ENCODE measurements at places on chromosomes 6 and 20.
A peak's percentile ranks its signal among the peaks of the same experiment; 100 is the strongest.

GRCh38 chr20:60512443-60512842 lies 554.2 kb downstream of the CDH26 start:
- DNase-seq, result no peak

DNA sequence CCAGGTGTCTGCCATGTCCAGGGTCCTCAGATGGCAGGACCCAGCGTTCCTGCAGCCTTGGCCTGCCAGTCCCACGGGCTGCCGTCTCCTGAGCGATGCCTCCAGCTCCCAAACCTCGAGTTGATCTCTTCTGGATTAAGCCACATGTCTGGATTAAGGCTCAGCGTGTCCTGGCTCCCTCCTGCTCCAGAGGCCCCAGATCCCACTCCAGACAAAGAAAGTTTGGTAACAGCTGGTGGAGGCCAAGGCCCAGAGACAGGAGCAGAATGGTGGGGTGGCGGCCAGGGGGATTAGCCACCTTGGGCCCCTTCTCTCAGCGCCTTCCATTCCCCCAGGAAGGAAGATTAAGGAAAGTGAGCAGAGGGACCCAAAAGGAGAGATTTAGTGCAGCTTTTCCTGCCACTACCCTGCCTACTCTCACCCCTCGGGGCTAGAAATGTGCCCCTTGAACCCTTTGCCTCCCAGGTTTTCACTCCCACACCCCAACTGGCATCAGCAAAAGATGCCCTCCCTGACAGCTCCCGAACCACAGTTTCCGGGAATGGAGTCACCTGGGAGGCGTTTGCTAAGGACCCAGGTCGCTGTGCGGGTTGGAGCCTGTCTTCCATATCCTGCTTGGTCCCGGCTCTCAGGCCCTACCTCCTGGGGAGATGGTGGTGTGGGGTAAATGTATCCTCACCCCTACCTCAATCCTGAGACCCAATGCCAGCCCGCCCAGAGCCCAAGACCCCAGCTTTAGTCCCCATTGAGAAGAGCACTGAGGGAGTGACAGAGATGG lies 6.9 kb downstream of the SPDEF start:
- DNase-seq, result no peak

DNA sequence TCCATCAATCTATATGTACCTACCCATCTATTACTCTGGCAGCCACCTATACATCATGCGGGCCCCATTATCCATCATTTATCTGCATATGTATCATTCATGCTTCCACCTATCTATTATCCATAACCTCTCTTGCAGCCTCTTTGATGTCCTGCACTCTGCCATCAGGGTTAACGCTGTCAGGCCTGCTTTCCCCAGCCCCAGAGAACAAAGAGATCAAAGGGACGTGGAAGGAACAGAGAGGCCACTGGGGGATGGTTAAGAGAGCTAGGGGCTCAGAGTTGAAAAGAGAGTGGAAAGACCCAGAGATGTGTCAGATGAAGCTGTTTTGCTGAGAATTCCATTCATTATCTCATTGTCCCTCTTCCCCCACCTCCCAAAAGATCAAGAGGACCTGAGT lies 67.3 kb upstream of the CCDC167 start:
- DNase-seq, result no peak

GRCh38 chr6:110042670-110043296 lies 64.7 kb downstream of the GPR6 start:
- no peak for DNase-seq

DNA sequence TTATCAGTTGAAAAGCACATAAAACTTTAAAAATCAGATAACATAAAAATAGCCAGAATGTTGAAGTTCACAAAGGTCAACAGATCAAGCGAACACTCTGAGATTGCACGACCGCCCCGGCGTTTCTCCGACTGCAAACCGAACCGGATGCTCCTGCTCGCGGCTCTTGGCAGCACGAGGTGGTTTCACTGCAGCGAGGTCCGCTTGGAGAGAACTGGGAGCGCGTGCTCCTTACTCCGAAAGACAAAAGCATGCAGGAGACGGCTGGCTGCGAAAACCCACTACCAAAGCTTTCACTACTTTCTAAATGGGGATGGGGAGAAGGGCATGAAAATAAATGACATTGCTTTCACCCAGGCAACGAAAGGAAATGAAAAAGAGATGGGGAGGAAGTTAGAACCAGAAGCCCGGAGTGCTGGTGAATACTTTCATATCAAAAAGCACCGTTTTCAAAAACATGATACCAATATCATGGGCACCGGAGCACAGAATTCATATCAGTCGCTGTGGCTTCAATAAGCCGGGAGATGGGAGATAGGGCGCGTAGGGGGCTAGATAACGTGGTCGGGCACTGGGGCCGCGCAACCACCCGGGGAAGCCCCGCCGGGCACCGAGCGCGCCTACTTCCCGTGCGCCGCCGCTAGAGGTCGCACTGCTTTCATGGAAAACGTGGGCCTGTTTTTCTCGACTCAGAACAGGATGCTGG lies 8.3 kb upstream of the ANKRD60 start:
- DNase-seq, result peak; percentile 67

DNA sequence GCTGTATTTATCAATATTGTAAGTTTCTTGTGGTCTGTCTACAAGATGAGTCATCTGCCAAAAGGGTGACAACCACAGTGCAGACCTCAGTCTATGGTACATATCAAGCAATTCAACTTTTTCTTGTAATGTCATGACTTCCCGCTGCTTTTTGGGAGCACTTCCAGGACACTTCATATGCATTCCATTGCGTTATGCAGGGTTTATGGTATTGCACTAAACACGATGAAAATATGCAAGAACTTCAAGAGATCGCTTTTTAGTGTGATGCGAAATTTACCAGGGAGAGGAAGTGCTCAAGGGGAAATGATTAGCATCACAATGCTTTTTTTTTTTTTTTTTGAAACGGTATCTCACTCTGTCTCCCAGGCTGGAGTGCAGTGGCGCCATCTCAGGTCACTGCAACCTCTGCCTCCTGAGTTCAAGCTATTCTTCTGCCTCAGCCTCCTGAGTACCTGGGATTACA lies 166.5 kb downstream of the TFAP2A start:
- DNase-seq, result no peak

GRCh38 chr6:25010902-25011625 lies 75.3 kb upstream of the RIPOR2 start:
- no peak for DNase-seq

Measured in GM18507 (cell line).